Right ventricle myocardium superior (tissue), 1 donor: ENCODE measurements at places on chromosomes 5 and 9. TPM values are rescaled to one million over a fixed set of nuclear protein-coding genes. Genes with fewer than 3 reads are reported as not detected.

The RMI1 gene
- 7.6 TPM for total RNA-seq

GRCh38 chr5:171462928-171463861 lies 43.7 kb downstream of the FGF18 start:
- DNase-seq, result no peak

The TGFBI gene
- total RNA-seq, result 49.9 TPM

DNA sequence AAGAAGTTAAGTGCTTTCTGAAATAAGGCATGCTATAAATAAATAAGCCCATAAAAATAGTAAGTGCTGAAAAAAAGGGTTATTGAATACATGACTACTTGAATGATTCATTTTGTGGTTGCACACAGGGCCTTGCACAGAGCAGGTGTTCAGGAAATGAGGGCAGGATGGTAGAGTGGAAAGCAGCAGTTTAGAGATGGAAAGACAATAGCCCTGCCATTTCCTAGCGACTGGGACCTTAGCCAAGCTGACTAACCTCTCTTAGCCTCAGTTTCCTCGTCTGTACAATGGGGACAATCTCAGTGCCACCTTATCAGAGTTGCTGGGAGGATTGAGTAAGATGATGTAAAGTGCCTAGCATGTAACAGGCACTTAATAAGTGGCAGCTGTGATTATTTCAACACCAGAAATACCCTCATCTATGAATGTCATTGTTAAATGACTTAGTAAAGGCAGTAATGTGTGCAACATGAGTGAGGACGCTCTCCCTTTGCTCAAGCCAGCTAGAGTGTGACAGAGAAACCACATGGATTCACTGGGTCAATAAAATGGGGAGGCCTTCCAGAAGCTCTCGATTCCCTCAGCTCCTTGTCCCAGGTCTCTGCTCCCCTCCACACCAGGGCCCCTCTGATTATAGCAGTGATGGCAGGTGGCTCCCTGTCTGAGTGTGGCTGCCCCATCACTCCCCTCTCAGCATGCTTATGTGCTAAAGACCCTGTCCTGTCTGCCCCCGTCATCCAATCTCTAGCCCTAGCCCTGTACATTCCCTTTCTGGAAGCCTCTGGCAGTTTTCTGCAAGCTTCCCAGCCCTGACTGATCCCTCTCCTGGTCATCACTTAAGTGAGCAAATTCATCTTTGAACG lies 16.0 kb upstream of the PHF19 start:
- no peak for DNase-seq

DNA sequence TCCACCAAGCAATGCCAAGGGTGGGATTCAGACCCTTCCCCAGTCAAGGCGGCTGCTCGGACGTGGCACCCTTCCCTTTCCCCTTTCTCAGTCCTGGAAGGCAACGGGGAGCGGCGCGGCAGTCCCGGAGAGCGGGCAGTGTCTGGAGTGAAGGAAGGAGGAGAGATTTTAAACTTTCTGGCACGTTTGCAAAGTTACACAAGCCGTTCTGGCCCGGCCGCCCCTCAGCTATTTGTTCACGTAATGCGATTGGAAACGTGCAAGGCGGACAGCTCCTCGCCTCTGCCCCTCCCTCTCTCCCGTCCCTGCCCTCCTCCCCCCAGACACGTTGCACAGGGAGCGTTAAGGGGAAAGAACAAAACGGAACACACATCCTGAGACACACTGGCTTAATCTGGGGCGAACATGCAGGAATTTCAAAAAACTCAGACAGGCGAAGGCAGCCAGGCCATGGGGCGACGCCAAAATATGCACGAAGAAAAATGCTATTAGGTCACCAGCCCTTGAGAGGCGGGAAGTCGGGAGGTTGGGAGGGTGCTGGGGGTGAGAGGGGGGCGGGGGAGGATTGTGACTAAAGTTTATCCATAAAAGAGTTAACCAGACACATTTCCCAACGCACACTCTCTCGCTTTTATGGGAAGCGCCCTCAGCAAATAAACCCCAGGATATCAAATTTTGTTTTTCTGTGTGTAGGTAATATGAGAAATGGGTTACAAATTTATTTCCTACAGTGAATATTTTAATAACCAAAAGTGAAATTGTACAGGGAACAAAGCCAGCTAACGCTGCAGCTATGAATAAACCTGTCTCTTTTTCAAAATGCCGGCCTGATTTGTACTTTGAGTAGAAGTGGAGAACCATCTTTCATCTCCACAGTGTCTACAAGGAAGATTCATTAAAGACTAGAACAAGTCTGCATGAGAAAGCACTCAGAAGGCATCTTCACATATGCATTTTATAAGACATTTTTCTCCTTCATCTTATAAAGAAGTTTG lies at the start of gene LOX:
LOX (minus strand) TSS at position 144 of the 995 bp plus-strand sequence. CDS start 274 bp downstream, outside the sequence.
- peak; percentile 86 for DNase-seq

GRCh38 chr5:1817261-1818043 lies 16.2 kb downstream of the NDUFS6 start:
- DNase-seq, result no peak

GRCh38 chr9:136773386-136774044 lies 9.2 kb upstream of the LCN15 start:
- DNase-seq, result no peak
